Sciatic nerve (tissue), 2 donors: ENCODE measurements at places on chromosomes 1 and 21. TPM values are rescaled to one million over a fixed set of nuclear protein-coding genes. Genes with fewer than 3 reads are reported as not detected.

DNA sequence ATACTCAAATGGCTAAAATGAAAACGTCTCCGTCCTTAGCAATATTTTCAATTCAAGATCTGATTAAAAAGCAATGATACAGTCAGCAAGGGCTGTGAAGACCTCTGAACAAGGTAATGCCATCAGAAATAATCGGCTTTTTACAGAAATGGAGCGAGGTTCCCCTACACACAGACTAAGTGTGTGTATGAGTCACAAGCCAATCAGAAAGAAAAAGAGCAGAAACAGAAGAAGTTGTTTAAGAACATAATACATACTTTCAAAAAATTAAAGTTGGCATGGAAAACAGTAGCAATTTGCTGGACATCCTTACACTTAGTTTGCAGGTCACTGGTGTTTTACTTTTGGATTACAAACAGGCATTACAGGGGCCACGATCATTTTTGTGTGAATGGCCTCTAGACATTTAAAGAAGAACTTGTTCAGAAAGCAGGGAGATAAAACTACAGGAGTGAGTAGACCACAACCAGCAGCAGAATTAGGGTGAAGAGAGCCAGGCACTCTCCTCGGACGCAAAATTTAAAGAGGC is 350.0 kb upstream of the RUNX1 start:
- no peak for DNase-seq

- DNase-seq, result no peak
Measured at GRCh38 chr1:18549906-18550305, 69.2 kb downstream of the KLHDC7A start.

GRCh38 chr1:192538407-192539296 is 36.9 kb upstream of the RGS1 start:
- no peak for DNase-seq

DNA sequence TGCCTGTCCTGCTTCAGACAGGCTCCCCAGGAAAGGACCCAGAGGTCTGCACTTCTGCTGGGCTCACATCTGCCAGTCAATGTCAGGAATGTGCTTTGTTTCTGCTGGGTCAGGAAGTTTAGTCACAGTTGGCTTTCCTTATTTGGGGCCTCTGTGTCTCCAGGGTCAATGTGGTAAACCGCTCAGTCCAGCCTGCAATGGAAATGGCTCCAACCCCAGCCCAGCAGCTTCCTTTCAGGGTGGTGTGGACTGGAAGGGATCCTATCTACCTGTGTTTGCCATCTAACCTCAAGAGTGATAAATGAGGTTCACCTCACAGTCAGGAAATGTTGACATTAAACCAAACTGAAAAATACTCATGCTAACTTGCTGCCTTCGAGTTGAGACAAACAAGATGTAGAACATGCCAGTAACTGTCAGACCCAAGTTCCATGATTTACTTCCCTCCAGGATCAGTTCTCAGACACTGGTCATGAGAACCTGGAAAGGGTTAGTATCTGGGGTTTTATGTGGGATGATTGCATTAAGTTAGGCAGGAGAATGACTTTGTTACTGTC is 20.3 kb downstream of the ENO1 start:
- no peak for DNase-seq

- no peak for DNase-seq
Measured at GRCh38 chr1:115134850-115135480, 45.7 kb upstream of the TSPAN2 start.

DNA sequence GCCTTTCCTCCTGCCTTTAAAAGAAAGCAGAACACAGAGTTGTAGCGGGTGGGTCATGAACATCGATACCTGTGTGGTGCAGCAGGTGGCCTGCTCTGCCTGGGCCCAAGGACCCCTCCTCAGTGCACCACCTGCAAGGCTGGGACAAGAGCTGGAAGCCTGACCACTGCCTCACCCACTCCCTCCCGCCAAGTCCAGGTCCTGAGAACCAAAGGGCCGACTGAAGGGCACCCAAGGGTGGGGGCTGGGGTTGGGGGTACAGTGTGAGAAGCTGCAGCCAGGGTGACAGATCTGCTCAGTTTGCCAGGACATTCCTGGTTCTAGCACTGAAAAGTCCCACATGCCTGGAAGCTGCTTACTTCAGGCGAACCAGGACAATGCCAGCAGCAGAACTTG is 36.1 kb downstream of the NTPCR start:
- DNase-seq, result no peak

DNA sequence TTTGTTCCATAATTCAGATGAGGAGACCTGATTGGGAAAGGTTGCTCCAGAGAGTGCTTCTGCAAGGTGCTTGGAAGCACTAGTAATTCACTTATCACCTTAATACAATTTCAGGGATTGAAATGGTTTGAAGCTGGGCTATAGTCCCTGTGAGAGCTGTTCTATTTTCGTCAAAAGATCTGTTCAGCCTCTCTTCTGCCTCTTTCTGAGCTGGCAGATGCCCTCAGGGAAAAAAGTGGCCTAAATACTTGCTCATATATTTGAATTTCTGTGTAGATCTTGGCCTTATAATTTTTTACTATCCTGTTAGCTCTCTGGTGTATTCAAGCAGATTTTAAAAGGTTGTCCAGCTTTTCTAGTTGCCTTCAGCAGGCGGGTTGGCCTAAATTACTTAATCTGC is 22.3 kb downstream of the C1orf146 start:
- no peak for DNase-seq

DNA sequence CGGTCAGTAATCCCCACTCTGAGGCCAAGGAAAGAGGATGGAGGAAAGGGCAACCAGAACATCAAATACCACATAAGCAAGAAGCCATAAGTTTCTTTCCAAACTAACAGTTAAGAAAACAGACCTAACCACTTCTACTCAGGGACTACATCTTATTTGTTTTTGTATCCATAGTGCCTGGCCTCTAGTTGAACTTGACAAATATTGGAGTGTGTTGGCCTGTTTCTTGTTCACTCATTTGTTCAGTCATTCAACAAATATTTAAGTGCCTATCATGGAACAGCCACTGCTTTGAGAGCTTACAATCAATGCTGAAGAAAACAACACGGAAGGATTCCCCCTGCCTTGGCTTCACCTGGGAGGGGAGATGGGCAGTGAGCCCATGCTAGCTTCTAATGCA is 69.7 kb downstream of the ST6GALNAC3 start:
- no peak for DNase-seq

Gene BRDT
- not detected for total RNA-seq

GRCh38 chr1:202133989-202134388 is 10.5 kb downstream of the ARL8A start:
- DNase-seq, result no peak

Gene NPR1
- total RNA-seq, result 34.1 TPM

DNA sequence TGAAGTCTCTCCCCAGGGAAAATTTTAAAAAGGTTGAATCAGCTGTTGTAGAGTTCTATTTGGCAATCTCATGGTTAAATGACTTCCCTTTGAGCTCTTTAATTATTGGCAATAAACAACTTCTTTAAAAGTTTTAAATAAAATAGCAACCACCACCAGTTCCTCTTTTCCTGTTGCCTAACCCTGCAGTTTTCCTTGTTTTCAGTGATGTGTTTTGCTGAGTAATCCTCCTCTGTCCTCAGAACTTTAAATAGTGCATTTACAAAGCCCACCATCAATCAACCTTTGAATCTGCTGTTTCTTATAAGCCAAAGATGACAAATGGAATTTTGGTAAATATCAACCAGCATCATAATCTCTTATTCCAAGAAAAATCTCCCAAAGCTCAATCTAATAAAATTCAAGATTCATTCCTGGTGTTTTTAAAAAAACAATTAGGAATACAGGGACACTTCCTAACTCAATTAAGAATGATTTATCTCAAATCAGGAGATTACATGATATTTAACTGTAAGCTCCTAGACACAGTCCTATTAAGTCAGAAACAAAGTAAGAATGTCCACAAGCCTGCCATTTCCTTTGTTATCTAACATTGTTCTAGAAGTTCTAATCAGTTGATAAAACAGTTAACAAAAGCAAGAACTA is 14.8 kb downstream of the AVPR1B start:
- DNase-seq, result no peak

DNA sequence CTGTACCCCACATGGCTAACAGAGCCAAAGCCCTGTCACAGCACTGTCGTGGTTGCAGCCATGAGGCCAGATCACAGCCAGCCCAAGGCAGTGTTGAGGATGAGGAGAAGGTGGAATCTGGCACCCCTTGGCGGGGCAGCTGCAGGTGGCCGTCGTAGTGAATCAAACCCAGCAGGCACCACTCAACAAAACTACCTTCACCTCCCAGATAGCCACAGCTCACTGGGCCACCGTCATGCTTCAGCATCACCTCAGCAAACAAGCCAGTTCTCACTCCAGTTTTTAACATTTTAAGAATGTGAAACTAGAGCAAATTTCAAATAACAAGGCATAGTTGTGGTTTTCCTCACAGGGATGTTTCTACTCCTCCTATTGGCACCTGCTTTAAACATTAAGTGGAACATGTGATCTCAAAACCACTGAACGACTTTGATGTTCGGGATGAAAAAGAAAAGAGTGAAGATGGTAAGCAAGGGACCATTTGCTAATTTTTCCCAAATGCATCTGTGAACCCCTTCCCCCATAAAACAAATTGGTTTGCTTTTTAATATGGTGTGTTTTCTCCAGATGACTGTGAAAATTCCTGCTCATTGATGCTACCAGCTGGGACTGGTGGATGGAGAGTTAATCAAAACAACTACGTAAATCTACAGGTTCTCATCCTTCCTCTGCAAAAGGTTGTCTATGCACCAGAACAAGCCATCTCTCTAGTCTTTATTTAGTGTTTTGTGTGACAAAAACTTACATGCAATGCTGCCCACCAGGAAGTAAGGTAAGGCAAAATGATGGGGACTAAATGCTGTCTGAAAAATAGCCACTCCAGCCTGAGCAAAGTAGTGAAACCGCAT is 45.5 kb downstream of the TOR1AIP2 start:
- DNase-seq, result no peak

DNA sequence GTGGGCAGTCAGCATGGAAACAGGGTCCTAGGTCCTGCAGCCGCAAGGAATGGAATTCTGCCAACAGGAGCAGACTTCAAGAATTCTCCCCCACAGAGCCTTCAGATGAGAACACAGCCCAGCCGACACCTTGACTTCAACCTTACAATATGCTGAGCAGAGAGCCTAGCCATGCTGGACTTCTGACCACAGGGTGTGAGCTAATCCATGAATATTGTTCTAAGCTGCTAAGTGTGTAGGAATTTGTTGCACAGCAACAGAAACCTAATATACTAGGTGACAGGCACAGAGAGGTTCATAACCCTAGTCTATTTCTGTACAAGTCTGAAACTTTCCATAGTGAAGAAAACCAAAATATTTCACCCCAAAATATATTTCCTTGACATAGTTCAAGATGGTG is 32.9 kb upstream of the IFNGR2 start:
- DNase-seq, result no peak

- no peak for DNase-seq
Measured at GRCh38 chr1:176775378-176775777, 312.4 kb downstream of the PAPPA2 start.

GRCh38 chr1:40023379-40023944 is 17.1 kb upstream of the CAP1 start:
- DNase-seq, result no peak

GRCh38 chr1:217343907-217344306 is 287.0 kb downstream of the GPATCH2 start:
- no peak for DNase-seq

GRCh38 chr1:109210058-109210457 is 3.7 kb upstream of the SARS1 start:
- DNase-seq, result no peak

Gene ARHGEF16
- total RNA-seq, result 20.6 TPM

Gene E2F2
- total RNA-seq, result 2.1 TPM

DNA sequence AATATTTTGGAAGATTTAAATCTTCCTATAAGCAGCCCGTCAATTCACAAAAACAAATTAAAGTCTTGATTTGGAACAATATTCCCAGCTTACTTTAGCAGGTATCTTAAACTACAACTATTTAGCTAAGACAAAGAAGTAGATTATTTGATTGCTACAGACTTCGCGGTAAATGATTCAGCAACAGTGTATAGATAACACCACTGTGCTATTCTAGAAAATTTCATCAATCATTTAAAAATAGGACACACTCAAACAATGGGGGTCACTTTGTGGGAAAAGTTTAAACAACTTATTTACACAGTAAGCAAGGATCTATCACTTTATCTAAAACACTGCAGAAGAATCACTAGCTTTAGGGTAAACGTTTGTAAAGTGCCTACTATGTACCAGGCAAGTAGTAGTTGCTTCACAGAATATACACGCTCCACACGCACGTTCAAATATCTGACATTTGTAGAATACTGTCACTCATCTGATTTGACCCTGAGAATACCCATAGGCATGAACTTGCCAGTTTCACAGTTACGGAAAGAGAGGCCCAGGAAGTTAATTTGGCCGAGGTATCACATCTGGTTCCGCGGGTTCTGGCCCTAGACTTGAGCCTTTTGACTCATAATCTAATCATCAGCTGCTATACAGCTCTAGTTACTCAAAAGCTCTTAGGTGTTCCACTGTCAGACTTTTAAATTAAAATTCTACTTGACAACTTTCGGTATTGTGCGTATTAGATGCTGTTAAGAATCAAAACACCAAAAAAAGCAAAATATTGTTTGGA is 876 bp downstream of the DENND2C start:
- no peak for DNase-seq

GRCh38 chr1:90753556-90753955 is 36.5 kb upstream of the BARHL2 start:
- no peak for DNase-seq

Gene NHLH1
- total RNA-seq, result not detected

- DNase-seq, result no peak
Measured at GRCh38 chr1:172680733-172681275, 21.9 kb downstream of the FASLG start.

GRCh38 chr1:244778344-244778743 is 57.1 kb upstream of the COX20 start:
- no peak for DNase-seq

Gene EDN2
- total RNA-seq, result not detected

GRCh38 chr1:206460836-206461426 is 9.3 kb upstream of the IKBKE start:
- no peak for DNase-seq

Gene FNDC5
- total RNA-seq, result 1.6 TPM

DNA sequence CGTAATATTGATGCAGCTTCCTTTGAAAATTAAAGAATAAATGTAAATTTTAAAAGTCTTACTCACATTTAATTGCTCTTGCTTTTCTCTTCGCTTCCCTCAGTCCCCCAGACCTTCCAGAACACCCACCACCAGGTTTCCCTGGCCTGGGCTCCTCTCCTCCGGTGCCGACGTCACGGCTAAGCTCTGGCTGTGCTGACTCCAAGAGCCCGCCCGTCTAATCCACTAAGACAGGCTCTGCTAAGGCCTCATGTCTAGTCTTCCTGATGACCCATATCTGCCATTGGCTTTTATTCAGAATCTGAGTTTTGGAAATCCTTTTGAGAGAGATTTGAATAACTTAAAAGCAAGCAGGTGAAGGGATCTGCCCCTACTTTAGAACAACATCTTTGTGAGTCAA is 53.9 kb upstream of the NADK start:
- DNase-seq, result no peak

- no peak for DNase-seq
Measured at GRCh38 chr1:180290265-180291001, 60.4 kb downstream of the LHX4 start.
